ENCODE measurements at places on chromosomes 4 and X.

DNA sequence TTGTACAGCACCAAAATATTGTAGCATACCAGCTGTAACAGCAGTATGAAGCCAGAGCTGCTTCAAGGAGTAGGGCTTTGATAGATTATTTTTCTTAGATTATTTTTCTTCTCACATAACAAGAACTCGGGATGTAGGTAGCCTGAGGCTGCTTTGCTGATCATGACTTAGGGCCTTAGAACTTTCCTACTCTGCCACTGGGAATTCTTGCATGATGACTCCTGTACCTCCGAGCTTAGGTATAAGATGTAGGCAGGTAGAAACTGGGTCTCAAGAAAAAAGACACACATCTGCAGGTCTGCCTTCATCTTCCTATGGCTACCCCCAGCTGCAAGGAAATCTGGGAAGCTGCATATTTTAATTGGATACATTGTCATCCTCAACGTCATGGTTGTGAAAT, 115.9 kb upstream of the PNPLA4 start:
- DNase-seq = no peak

- DNase-seq = no peak
These were observed 168.6 kb downstream of the MGST2 start for GRCh38 chr4:139834226-139834662.

DNA sequence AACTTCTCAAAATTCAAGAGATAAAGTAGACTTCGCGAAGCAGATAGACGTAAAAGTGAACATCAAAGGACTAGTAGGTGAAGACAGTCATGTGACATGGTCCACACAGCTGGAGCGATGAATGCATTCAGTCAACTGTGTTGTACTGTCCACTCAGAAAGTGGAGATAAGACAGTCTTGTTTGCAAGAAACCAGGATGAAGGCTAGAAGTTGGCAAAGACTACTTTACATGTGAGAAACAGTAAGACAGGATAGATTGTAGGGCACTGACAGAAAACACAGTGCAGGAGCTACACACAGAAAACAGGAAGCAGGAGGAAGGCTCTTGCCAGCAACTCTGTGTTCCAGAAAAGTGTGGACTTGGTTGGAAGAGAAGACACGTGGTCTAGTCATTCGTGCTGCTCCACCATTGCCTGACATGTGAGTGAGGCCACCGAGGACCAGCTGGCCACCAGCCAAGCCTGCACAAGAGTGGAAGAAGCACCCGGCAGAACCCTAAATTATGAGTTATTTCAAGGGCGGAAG, 78.9 kb downstream of the FAT1 start:
- no peak for DNase-seq

DNA sequence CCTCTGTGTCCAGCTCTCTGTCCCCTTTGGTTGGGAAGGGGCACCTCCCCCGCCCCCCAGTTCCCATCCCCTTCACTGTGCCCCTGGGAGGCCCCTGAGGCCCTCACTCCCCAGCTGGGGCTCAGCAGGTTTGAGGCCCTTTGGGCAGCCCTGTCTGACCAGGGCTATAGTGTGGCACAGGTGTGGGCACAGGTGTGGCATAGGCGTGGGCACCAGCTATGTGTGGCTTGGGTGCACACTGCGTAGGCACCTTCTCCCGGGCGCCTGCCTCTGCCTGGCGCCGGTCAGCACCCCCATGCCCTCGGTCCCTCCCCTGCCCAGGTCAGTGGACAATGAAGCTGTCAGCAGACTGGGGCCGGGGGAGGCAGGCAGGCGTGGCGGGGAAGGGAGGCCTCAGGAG, 7.5 kb upstream of the FGFR3 start:
- no peak for DNase-seq

DNA sequence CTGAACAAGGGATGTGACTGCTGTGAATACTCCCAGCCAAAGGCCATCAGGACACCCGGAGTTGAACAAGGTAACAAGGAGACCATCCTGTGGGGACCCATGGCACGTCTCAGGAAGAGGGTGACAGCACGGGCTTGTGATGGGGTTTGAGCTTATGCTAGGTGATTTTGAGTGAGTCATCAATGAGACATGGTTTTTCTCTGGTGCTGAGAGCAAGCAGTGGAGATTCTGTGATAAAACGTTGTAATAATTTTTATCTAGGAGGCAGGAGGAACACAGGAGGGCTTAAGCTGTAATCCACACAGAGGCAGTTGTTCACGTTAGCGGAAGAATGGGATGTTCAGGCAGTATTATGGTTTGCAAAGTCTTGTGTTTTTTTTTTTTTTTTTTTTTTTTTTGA, 36.0 kb downstream of the TRIML1 start:
- no peak for DNase-seq

DNA sequence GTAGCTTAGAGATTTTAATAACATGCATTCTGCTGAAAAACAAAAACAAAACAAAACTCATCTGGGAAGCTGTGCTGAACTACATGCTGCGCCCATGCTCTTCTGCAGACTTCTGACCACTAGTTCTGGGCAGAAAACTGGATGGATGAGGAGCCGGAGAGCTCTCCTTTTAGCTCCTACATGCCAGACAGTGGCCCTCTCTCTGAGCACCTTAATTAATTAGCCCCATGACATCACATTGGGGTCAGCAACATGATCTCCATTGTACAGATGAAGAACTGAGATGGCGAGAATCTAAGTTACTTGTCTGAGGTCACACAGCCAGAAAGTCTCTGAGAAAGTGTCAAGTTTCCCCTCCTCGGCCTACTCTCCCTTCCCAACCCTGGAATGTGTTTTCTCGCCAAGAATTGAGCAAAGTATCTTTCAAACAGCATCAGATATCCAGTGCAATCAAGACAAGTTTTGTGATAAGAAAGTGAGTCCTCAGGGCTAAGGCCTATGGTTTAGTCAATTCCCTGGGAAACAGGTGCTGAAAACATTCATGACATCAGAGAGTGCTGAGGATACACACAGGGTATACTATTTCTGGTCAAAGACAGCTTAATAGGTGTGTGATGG, 21.6 kb downstream of the SCD5 start:
- no peak for DNase-seq

GRCh38 chr4:108092288-108092687, 76.4 kb downstream of the LEF1 start:
- no peak for DNase-seq

DNA sequence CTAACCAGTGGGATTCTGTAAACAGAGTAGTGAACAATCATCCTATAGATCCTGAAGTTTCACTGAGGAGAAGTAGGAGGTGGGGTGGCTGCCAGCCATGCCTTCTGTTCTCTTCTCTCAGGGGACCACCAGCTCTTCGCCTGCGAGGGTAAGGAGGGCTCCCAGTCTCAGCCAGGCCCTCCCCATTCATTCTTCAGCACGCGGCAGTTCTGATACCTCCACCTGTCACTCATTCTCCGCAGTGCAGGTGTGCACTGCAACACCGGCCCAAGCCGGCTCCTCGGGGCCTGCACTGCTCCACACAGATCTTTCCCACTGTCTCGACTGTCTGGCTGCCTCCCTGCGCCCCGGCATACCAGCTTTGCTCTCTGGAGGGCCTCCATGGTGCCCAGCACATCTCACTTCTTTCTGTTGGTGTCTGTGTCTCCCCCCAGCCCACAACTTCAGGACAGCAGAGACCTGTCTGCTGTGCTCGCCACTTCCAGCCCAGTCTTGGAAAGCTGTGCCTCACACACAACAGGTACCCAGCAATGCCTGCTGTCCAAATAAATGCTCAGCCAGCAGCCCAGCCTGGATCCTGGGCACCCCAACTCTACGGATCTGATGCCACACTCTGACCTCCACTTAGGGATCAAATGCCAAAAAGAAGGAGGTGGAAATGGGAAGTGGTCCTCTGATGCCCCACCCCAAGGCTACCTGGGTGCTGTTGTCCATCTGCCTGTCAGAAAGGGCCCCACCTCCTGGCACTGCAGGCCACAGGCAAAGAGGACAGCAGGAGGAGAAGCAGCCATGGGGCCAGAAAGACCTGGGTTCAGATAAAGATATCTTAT, 29.0 kb downstream of the ACOX3 start:
- DNase-seq = no peak

DNA sequence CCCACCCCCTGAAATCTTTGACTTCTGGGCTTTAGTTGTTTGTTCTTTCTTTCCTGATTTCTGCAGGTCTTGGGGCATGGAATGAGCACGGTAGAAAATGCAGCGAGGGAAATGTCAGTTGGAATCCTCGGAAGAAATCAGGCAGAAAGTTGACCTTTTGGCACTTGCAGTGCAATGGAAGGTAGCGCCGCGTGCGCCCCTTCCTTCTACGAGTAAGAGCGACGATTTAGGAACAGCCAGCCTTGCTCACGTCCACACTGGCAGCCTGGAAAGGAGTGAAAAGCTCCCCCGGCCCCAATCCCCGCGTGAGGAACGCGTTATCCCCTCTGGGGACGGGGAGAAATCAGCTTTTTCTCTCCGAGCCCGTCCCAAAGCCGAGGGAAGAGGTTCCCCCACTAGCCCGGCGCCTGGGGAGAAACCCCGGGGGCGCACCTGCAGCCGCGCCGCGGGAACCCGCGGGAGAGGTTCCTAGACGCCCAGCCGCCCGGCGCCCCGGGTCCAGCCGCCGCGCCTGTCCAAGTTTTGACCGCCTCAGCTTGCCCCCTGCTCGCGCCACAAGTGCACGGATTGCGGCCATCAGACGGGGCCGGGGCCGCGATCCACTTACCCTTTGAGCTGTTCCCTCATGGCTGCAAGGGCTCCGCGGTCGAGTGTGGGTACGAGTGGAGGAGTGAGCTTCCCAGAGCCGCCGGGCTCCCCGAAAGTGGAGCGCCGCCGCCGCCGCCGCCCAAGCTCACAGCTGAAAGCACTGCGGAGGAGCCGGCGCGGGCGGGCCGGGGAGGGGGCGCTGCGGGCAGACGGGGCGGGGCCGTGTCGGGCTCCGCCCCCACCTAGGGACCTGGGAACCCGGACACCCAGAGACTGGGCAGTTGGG, 194.6 kb upstream of the FTHL17 start:
- DNase-seq = no peak

DNA sequence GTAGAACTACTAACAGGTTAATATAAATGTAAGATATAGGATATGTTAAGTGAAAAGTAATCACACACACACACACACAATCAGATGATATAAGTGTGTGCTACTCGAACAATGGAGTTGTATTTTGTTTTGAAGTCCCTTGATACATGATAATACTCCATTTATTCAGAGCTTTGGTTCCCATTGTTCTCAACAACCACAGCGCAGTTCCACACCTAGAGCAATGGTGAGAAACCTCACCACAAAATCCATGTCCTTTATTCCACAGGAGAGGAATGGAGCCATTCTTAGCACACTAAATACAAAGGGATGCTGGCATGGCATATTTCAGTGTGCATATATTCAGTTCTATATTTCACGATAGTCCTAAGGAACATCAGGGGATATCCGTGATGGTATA, 139.2 kb downstream of the PPP3CA start:
- no peak for DNase-seq

DNA sequence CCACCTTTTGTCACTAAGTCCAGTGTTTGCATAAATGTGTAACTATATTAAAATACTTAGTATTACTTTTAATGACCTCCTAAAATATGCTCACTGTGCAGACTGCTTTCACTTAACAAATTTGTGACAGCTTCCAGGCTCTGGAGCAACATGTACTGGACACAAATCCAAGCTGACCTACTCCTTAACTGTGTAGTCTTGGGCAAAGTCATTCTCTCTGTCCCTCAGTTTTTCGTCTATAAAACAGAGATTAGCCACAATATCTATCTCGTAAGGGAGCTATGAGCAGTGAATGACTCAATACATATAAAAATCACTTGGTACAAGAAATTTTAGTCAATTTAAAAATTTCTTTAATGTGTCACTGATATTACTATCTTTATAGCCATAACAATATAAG, 20.4 kb upstream of the RAB40A start:
- no peak for DNase-seq

GRCh38 chrX:2342874-2343273, 157.9 kb downstream of the DHRSX start:
- no peak for DNase-seq

DNA sequence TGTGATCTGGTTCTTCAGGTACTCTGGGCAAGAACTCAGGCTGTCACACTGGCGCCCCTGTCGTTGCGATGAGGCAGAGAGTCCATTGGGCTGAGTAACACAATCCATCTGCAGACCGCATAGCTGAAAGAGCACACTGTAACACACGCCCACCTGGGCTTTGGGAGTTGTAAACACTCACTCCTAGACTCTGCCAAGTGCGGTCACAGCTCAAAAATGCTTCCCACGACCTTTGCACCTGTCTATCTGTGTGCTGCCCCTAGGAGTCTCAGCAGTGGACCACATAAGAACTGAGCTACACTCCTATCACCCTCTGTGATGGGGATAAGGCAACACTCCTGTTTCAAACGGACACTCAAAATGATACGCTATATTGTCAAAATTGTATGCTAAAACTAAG, 2028.3 kb downstream of the PCDH7 start:
- no peak for DNase-seq

- DNase-seq = no peak
These were observed 26.7 kb upstream of the TBC1D19 start for GRCh38 chr4:26557164-26557563.

DNA sequence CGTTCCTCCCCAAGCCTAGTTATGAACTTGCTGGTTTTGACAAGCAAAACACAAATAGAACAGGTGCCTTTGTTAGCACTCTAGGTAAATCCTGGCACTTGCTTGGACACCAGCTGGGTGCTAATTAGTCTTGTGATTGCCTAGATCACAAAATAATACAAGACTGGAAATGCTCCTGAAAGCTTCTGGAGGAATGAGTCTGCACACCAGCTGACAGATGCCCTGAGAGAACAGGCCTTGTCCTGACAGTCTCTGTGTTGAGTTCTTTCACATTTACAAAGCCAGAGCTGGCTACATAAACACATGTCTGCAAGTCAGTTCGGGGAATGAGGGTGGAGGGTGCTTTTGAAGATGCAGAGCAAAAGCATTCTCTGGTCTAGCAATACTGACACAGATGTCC, 93.8 kb downstream of the ELOVL6 start:
- DNase-seq = no peak

DNA sequence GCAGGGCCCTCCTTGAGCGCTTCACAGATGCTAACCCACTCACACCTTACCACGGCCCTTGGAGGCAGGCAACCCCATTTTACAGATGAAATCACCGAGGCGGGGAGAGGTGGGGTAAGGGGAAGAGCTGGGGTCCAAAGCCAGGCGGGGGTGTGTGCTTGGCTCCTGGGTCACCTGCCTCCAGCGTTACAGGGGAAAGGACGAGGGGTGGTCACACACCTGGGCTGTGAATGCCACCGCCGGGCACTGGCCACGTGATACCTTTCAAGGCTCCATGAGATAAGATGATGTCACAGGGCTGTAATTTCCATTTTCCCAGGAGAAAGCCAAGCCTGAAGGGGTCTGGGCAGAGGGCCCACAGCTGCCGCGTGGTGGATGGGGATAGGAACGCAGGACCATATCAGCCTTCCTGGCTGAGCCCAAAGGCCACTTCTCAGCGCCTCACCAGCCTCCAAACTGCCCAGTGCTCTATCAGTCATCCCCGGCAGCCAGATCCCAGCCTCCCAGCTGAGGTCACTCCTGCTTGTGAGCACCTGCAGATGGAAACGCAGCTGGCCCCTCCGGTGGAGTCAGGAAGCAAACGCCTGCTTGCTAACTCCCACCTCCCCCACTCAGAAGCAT, 62.4 kb upstream of the CRMP1 start:
- no peak for DNase-seq

Data from stimulated activated CD4-positive, alpha-beta T cell treated with anti-CD3 and anti-CD28 coated beads, Interleukin-1b, Interleukin-23, amount 100 ng/mL, for 1 hour (primary cell).